ENCODE measurements at places on chromosomes 3 and 15.

DNA sequence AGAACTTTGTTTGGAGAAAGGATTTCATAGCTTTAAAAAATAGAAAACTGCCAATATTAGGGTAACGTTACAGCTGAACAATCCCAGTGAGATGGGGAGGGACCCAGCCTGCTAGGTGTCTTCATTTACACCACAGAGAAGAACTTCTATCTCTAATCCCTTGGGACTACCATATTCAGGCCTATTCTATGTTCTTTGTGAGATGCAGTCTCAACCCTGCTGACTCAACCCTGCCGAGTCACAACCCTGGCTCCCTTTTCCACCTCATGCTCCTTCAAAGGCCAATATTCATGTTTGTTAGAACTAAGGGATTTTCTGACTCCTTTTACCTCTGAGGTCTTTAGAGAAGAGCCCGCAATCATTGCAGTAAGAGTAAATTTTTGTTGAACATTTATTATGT is 350.5 kb downstream of the EPHB1 start:
- DNase-seq: peak; percentile 3

- DNase-seq: no peak
Measured at GRCh38 chr15:70347321-70348225, 249.9 kb upstream of the TLE3 start.

DNA sequence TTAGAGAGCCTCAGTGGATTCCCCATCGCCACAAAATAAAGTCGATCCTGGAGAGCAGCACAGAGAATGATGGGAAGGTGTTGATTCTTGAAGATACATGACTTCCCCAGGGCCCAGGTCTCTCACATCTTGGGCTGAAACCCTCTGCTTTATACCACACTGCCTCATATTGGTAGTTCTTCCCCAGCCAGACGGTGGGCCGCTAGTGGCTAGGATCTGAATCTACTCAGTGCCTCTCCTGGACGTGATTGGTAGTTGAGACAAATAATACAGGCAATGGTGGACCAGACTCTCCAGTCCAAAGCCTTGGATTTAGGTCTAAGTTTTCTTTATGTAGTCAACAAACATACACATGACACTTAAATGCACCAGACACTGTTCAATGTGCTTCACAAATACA is 49.7 kb downstream of the RAB11A start:
- no peak for DNase-seq

DNA sequence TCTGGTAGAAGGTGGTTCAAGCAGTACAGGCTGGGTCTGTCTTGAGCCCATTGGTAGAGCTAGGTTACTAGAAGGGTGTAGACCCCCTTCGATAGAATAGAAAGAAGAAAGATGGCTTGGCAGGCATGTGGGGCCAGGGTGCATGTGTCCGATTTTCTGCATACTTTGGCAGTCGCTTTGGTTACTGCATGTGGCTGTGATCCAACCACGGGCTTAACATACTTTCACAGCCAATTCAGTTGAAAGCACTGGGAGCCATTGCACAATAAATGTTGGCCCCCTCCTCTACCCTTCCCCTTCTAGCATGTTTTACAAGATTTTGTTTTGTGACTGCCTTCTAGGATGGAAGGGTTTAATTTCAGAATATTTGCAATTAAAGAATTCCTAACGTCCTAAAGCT is 7.2 kb downstream of the ARID3B start:
- no peak for DNase-seq
